Stimulated activated CD4-positive, alpha-beta T cell treated with anti-CD3 and anti-CD28 coated beads, Interleukin-2, amount 100 ng/mL, for 24 hours (primary cell): ENCODE measurements at places on chromosomes 5 and 9.

DNA sequence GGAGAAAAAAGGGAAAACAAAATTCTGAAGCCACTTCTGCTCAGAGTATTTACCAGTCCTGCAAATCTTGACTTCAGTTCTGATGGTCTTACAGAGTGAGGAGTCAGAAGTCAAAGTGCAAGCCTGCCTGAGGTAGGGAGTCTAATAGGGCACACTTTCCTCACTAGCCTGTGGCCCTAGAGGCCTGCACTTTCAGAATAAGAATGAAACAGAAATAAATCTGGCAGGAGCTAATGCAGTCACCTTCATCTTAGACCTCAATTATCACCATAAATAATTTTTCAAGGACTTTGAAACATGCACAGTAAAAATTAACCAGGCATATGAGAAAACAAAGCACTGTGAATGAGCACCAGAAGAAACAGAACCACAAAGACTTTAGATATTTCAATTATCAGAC, 20.7 kb upstream of the ACSL6 start:
- DNase-seq, result no peak

- no peak for DNase-seq
These were observed 269.8 kb upstream of the CDH9 start for GRCh38 chr5:27308153-27308552.

DNA sequence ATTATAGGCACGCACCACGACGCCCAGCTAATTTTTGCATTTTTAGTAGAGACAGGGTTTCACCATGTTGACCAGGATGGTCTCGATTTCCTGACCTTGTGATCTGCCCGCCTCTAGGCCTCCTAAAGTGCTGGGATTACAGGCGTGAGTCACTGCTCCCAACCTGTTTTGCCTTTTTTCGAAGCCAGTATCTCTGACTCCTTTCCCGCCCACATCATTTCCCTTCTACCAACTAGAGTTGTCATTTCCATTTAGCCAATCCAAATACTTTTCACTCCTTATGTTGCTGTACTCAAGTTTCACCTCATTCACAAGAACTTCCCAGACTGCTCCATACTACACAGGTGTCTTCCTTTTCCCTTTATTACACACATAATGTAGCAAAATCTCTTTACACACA, 502.6 kb upstream of the CDH6 start:
- DNase-seq, result no peak

GRCh38 chr5:134171972-134172371, 4.8 kb downstream of the SKP1 start:
- no peak for DNase-seq

- no peak for DNase-seq
These were observed 129.7 kb downstream of the ADAMTS2 start for GRCh38 chr5:179215576-179215975.

DNA sequence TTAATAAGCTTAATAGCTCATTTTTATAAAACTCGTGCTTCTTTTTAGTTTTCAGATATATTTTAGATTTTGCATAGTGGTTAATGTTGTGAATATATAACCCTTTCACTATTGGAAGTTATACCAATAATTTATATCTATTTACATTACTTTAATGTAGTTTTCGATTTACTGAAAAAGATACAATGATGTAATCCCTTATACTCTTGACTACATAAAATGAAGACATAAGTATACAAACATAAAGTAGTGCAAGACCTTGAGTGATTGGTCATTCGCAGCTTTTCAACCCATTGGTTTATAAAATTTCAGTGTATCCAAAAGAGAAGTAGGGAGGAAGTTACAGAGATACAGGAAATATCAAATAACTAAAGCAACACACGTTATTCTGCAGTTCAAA, 84.3 kb upstream of the GRHPR start:
- no peak for DNase-seq

DNA sequence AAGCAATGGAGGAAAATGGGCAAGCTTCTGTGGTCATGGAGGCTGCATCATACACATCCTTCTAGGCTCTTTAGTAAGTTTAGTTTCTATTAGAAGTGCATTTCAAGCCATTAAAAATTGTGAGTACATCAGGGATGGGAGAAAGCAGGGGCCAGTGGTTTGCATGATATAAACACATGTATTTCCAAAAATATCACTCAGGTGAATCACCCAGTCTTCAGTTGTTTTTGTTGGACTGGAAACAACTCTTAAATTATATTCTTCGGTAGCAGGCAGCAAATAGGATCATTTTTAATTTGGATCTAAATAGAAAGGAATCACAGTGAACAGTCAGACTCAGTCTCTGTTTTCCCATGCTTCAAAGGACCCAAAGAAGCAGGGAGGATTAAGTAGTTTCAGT, 657.9 kb downstream of the TLR4 start:
- no peak for DNase-seq

GRCh38 chr5:90690307-90690706, 131.7 kb downstream of the ADGRV1 start:
- no peak for DNase-seq

DNA sequence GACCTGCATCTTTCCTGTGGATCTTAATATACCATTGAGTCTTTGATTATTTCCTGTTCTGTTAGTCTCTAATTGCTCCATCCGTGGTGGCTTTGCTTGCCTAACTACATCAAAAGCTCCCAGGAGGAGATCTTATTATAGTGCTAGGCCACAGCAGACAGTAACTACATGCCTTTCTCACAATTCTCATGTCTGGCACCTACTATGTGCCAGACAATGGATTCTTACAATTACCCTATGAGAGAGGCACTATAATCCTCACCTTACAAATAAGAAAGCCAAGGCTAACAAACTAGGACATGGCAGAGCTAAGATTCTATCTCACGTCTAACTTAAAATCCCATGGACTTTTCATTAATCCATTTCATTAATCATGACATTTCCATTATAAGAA, 70.3 kb upstream of the TARS1 start:
- DNase-seq, result no peak

DNA sequence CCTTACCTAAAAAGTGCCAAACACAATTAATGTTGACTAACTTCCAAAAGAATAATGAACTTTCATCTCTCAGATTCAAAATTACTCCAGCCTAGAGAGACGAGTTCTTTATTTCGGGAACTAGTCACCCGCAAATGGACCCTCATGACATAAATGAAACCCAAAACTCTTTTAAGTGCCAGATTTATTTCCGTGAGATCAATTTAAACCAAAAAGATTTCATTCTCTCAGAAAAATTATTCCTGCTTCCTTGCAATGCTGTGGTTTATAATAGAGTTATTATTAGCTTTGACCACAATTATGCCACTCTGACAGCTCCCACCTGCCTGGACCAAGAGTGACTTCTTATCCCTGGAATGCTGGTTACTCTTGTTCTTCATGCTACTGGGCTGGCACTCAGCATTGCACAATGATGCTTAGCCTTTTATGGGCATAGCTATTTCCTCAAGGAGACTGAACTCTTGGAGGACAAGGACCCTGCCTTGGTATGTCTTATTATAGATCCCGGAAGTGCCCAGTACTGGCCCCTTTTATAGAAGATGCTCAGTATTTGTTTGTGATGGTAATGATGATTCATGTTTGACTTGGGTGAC, 183.5 kb downstream of the SNX18 start:
- no peak for DNase-seq

DNA sequence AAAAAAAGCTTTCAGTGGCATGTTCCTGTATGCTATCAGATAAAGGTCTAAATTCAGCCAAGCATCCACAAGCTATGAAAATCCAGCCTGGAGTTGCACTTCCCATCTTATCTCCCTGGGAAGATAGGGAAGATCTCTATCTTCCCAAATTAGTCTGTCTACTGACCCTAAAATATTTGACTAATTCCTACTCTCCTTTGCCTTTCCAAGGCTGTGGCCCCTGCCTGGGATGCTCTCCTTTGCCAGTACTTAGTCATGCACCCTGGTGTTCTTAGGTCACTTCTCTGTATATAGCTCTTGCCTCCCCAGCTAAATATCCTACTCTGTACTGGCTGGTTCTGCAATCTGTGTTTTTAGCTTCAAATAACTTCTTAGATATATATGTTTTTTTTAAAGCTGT, 44.0 kb upstream of the PLPP1 start:
- no peak for DNase-seq

DNA sequence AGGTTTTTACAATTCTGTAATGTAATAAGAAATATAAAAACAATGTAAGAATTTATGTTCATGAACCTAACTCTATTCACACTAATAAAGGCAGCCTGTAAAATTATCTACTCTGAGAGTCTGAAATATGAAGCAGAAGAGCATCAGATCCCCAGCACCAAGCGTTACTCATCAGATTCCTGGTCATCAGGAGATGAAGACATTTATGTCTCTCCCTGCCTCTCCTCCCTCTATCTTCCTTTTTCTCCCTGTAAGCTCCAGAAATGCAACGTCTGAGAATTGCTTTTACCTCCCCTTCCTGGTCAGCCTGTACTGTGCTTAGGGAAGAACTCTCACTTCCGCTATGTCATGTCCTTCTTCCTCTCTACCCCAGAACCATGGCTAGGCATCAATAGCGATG, 114.4 kb upstream of the SLIT3 start:
- DNase-seq, result no peak

- DNase-seq, result no peak
These were observed 308.2 kb downstream of the ARL15 start for GRCh38 chr5:54001976-54002775.

DNA sequence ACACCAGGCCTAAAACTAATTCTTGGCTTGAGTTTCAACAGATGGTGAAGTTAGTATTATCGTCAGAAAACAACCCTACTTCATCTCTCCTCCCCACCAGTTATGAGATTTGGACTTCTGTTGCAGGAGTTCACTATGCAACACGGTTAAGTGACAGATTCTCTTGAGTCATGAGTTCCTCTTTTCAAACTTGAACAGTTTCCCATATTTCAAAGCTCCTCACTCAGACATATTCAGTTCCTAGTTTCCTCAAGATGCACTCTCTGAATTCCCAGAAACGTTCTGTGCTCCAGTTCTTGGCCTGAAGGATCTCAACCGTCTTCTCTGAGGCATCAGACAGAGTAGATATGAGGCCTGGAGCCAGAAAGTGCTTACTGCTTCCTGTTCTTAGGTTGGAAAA, 7.3 kb upstream of the PTGER4 start:
- DNase-seq, result no peak

GRCh38 chr5:26192486-26192885, 845.9 kb downstream of the CDH9 start:
- DNase-seq, result no peak

- no peak for DNase-seq
These were observed 86.1 kb upstream of the NFIB start for GRCh38 chr9:14399756-14400657.

DNA sequence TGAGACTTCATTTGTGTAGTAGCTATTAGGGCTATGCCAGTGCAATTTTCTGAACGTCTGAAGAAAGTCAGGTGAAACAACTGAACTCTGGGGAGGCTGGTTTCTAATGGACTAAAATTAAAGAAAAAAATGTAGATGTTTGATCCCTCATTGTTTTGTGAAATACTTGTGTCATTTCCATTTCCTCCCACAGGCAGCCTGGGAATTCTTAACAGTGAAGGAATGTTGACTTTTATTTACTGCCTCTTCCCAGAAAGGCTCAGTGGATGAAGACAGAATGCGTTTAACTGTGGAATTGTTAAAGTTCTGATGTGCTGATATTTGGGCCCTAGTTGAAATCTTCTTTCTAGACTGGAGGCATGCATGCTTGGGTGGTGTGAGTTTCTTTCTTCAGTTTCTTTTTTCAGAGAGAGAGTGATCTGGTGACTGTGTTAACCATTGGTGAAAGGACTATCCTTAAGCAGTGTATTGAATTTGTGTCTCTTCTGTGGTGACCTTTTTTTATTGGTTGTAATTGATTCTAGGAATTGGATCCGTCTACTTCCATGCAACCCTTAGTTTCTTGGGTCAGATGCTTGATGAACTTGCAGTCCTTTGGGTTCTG, 15.5 kb downstream of the ACER2 start:
- no peak for DNase-seq

- no peak for DNase-seq
These were observed 97.7 kb upstream of the HCN1 start for GRCh38 chr5:45793638-45794532.

- DNase-seq, result no peak
These were observed 154.1 kb downstream of the LRRC70 start for GRCh38 chr5:62732677-62733121.

GRCh38 chr5:42720251-42720650, 36.4 kb upstream of the CCDC152 start:
- no peak for DNase-seq

- no peak for DNase-seq
These were observed 212.4 kb downstream of the TMEM232 start for GRCh38 chr5:110514030-110514429.

GRCh38 chr5:111645303-111645838, 111.6 kb downstream of the NREP start:
- DNase-seq, result no peak

DNA sequence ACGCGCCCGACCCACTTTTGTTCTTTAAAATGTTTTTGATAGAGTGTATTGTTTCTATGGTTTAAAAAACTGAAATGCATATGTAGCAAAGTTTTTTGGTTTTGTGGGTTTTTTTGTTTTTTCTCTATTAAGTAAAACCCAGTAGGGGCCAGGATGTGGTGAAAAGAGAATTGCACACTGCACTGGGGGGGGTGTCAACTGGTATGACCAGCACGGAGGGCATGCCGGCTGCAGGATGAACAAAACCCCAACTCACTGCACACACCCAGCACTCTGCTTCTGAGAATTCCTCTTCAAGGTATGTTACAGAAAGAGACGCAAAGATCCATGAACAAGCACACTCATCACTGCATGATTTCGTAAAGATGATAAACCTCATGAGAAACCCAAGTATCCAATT, 75.0 kb downstream of the STK10 start:
- DNase-seq, result peak; percentile 70

DNA sequence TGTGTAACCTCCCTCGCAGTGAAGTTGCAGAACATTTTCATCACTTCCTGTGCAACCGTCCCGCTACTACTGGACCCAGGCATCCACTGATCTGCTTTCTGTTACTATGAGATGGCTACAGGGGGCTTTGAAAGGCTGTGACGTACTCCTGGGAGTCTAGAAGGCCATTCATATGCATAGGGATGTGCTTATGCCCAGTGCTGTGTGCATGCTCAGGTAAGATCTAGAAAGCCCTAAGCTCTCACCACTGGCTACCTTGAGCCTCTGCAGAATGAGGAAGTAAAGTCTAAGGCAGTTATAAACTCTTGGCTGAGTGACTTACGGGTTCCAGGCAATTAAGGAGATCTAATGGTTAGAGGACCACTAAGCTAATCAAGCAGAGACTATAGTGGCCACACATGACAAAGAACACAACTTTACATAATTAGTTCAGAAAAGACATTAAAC, 11.8 kb downstream of the HNRNPAB start:
- DNase-seq, result no peak
